Stimulated activated CD4-positive, alpha-beta T cell treated with anti-CD3 and anti-CD28 coated beads, Interleukin-1b, Interleukin-23, amount 100 ng/mL, for 1 hour (primary cell): ENCODE measurements at places on chromosomes 2 and 18.

DNA sequence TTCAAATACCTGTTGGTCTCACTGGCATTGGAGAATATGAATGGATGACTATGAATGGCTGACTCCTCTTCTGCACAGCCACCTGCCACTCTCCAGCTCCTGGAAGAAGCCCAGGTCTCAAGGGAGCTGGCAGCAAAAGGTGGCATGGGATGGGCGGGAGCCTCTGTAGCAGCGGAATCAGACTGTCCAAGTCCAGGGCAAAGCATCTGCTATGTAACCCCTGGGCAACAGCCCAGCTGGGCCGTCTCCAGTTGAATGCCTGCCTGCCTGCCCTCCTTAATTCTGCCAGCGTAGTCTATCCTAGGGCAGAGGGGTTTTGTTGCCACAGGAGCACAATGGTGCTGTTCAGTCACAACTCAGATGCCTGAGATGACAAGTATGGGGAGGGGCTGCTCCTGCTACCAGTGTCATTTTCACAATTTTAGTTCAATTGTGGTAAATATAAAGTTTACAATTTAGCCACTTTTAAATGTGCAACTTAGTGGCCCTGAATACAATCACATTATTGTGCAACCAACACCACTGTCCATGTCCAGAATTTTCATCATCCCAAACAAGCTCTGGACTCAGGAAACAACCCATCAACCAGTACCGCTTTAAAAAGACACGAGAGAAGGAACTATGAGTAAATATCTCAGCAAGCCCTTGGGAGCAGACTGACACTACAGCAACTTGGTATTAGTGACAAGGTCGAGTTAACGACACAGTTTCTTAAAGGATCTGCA lies 115.2 kb downstream of the MYO5B start:
- no peak for DNase-seq

DNA sequence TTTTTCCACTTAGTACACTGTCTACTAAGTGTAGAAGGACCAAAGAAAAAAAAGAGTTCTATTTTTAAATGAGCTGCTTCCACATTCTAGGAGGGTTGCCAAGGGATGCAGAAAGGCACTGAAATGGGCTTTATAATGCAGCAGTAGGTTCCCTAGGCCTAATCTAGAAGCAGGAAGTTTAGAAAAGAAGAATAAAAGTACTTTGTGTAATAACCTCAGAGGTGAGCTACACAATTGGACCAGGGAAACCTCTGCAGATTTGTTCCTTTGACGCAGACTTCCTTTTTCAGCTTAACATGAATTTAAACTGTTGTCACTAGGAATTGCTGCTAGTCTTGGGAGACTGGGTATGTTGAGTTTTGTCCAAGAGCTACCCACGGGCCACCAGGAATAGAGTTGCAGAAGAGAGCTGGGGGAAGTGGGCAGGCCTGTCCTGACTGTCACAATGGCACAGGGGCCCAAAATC lies 34.6 kb upstream of the RAB1A start:
- DNase-seq = no peak

- no peak for DNase-seq
Measured at GRCh38 chr18:78228974-78229373, 750.6 kb upstream of the SALL3 start.

DNA sequence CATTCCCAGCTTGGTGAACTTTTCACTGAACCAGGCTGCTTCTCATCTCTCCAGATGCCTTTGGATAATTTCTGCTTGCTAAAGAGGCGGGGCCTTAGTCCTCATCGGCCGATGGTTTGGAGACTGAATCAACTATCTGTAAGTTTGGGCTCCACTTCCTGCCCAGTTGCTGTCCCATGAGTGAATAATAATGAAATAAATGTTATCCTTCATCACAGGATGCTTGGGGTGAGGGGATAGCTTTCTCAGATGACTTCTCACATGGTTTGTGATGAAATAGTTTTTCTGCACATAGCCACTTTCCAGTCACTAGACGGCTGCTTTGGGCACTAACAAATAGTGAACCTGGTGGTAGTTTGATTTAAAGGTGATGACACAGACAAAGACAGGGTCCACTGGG lies 376.6 kb upstream of the TRIB2 start:
- no peak for DNase-seq

GRCh38 chr2:172088245-172089004 lies 3.1 kb downstream of the DLX1 start:
- DNase-seq = no peak

DNA sequence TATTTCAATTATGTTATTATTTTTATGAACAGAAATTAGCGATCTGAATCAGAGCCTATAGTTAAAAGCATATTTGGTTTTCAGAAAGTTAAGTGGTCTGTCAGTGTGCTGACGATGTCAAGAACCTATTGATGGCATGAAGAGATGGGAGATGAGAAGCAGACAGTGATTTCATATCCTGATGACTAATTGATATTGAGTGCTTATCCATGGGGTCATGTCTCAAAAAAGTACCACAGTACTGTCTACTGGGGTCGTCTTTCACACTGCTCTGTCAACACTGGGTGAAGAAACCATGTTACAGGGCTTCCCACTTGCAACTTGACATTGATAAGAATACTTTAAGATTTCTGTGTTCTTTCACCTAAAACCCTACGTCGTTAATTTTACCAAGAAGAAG lies 297.1 kb downstream of the AFF3 start:
- no peak for DNase-seq

DNA sequence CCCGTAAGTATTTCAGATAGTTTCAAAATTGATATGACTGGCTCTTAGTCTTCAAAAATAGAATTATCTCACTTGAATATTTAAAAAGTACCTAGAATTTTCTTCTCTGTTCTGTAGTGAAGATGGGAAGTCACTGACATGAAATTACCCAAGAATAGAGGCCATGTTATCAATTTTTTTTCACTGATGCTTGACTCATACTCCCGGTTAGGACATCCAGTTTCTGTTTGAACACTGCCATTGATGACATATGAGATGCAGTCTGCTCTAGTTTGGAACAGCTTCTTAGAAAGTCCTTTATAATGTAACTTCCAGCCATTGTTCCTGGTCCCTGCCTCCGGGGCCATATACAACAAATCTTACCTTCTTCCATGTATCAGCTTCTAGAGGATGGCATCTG lies 26.0 kb downstream of the MAP3K20 start:
- no peak for DNase-seq

DNA sequence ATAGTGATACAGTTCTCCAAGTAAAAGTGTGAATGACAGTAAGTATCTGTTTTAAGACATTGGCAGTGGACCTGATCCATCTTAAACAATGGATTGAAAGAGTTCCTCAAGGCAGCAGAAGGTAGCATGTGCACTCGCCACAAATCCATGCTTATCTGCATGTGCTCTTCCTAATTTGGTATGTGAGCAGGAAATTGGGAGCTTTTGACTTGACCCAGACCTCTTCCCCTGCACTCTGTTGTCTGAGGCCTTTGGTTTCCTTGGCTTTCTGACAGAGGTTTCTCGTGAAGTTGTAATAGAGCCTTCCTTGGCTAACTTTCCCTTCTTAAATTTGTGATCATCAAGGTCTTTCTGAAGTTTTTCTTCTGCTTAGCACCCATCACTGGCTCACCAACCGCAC lies 114.1 kb downstream of the WDSUB1 start:
- no peak for DNase-seq

DNA sequence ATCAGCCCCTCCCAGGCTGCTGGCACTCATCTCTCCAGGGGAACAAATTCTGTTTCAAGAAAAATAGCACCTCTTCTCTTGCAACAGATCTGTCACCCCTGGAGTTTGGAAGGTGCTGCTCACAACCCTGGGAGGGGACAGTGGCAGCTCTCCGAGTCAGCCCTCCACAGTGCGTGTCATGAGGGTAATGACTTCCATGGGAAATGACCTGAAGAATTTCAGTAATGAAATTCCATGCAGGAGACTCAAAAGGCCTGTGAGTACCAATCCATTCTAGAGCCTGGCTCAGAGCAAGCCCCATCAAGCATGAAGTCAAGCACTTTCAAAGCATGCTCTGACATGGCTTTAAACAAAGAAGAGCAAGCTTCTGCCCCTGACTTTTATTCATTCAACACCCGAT lies 276.3 kb upstream of the PARD3B start:
- no peak for DNase-seq

GRCh38 chr2:10844097-10844496 lies 31.5 kb upstream of the PDIA6 start:
- DNase-seq = no peak

GRCh38 chr2:141611981-141612380 lies 518.8 kb downstream of the LRP1B start:
- DNase-seq = no peak

GRCh38 chr2:235692671-235693171 lies 198.9 kb downstream of the AGAP1 start:
- no peak for DNase-seq

- DNase-seq = no peak
Measured at GRCh38 chr2:39837856-39838453, 58.9 kb upstream of the THUMPD2 start.

DNA sequence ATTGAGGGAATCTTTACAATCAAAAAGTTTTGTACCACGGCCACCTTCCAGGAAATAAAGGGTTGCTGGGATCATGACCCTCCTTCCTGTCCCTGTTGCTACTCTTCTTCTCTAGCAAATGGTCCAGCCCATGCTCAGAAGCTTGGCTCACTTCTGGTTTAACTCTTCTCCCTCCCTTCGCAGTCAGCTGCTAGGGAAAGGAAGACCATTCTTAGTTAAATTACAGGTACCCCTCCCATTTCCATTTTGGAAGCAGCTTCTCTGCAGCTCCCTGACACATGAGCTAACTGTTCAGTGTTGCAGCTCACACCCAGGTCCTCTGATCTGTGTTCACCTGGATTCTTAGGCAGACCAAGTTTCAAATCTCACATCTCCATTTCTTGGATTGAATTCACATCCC lies 100.3 kb downstream of the DOCK10 start:
- no peak for DNase-seq

DNA sequence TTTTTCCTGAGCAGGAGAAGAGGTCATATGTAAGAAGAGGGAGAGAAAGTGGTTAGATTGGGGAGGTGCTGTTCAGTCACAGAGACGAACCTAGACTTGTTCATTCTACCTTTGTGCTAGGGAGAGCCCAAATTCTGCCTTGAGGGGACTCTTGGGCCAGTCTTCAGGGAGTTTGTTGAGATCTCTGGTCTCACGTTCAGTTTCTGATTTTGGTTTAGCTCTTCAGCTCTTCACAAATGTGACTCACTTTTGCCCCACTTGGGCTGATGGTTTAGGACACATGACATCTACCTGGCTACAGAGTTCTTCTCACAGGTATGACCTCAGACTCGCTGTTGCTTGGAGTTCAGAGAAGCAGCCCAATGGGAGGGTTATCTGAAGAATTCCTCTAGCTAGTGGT lies 49.2 kb upstream of the DARS1 start:
- no peak for DNase-seq

DNA sequence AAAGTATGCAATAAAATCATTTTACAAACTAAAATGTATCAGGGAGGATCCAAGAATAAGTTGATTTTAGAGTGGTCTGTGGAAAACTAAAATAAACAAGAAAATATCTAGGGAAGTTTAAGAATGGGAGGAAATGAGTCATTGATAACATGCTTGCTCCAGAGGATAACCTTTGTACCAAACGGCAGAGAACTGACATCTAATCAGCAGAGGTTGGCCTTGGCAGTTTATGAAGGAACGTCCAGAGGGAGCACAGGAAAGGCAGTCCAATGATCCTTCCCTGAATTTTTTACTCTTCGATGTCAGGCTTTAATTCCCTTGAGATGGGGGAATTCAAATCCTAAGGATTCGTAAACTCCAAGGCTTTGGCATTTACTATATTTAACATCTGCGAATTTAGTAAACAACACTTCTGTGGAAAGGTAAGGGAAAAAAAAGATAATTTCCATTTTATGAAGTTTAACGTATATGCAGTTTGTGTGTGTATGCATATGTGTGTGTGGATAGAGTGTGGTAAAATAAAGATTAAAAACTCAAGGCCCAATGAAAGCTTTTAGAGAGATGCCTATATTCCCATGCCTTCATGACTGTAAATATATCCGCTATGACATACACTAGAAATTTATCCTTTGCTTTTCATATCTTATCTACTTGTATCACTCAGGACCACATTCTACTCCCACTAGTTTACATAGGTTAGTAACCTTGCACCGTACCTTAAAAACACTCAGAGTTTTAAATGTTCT lies 8.7 kb upstream of the INPP1 start:
- no peak for DNase-seq

DNA sequence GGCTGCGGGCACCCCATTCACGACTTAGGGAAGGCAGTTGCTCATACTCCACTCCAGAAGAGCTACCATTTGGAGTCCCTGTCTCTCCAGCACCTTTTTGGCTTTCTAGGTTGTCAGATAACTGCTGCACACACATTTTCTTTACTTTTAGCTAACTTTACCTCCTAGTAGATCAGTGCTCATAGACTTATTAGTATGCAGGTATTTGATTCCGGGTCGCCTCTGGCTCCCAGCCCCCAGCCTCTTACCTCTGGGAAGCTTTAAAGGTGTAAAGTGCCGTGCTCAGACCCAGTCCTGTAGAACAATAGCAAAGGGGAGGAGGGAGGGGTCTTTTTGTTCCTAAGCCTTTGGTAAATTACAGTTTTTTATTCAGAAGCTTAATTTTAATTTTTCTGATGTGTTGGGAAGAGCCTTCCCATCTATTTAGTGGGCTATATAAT lies 102.9 kb downstream of the SPTBN1 start:
- no peak for DNase-seq

DNA sequence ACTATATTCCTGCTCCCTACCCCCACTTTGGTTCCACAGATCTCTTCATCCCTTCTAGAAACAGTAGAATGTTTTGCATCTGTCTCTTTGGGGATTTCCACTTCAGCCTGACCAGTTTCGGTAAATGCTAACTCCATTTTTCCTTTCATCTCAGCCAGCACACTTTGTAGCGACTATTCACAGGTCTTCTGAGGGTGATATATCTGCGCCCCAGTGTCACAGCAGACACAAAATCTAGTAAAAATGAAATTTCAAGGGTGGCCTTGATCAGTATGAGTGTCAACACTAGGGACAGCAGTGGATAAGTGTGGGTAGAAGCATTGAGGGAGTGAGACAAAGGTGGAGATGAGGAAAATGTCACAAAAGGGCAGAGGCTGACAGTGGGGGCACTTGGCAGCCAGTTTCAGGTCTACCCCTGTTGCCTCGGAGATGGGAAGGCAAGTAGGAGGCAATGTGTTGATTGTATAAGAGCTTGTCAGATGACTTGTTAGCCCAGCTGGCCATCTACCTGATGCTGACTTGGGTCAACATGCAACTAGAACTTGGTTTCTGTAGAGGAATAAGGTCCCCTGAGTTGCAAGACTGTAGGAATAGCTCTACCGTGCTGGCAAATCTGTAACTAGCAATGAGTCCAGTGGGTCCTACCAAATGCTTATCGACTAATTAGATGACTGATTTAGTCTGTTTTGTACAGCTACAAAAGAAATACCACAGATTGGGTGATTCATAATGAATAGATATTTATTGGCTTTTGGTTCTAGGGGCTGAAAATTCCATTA lies 60.7 kb downstream of the CXCR4 start:
- DNase-seq = no peak
